ENCODE measurements at places on chromosomes 11 and 22.

DNA sequence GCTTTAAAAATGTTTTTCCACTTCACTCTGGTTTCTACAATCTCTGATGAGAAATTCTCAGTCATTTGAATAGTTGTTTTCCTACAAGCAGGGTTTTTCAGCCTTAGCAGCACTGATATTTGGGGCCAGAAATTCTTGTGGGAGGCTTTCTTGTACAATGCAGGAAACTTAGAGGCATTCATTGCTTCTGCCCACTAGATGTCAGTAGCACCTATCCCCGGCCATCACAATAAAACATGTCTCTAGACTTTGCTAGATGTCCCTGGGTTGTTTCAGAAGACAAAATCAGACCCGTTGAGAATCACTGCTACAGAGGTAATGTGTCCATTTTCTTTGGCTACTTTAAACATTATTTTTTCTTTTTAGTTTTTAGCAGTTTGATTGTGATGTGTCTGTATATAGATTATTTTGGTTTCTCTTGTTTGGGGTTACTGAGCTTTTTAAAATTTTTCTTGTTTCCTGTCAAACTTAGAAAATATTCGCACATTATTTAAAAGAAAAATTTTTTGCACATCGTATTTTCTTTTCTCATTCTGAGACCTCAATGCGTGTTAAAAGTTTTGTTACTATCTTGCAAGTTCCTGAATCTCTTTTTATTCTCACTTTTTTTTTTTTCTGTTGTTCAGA is 60.8 kb upstream of the CCDC179 start:
- DNase-seq, result no peak

- peak; percentile 77 for DNase-seq
Measured at GRCh38 chr22:20624161-20624616, 116.8 kb downstream of the MED15 start.

- no peak for DNase-seq
Measured at GRCh38 chr11:121953122-121953521, 162.9 kb downstream of the BLID start.

GRCh38 chr11:83124636-83125424 is 32.1 kb upstream of the PCF11 start:
- no peak for DNase-seq

DNA sequence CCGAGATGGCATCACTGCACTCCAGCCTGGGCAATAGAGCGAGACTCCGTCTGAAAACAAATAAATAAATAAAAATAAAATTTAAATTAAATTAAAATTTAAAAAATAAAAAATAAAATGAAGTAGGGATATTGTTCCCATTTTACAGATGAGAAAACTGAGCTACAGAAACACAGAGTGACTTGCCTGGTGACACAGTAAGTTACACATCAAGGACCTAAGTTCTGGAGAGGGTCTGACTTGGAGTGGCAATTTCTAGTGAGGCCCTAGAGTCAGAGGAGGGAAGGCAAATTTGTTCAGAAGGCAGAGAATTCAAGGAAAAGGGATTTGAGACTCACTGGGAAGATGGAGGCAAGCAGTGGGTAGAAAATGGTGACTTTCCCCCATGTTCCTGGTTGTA is 2.0 kb downstream of the SCGB1A1 start:
- no peak for DNase-seq

- DNase-seq, result no peak
Measured at GRCh38 chr11:130826572-130826971, 89.7 kb downstream of the SNX19 start.

- no peak for DNase-seq
Measured at GRCh38 chr11:70200212-70200844, 2.8 kb upstream of the FADD start.

DNA sequence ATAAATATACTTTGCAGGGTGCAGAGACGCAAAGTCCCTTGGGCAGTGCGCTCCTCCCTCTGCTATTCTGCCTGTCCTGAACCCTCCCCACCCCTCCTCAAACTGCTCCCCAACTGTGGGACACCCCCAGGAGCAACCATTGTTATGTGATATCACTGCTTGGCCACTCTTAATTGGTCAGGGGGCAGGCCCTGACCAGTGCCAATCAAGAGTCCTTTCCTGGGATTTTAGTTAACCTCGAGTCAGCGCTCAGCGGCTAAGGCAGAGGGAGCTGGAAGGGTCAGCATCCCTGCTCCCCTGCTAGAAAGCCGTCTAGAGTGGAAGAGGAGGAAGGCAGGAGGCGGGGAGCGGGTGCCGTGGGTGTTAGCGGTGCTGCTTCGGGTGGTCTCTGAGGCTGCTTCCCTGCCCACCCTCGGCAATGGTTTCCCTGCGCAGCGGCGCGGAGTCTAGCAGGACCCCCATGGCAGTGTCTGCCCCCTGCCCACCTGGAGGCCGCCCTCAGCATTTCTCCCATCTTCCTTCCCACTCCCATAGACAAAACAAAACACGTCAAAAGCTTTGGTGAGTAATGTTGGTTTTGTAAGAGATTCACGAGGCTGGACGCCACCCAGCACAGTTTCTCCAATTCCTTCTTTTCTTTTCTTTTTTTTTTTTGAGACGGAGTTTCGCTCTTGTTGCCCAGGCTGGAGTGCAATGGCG is 38.4 kb upstream of the A4GALT start:
- DNase-seq, result no peak

DNA sequence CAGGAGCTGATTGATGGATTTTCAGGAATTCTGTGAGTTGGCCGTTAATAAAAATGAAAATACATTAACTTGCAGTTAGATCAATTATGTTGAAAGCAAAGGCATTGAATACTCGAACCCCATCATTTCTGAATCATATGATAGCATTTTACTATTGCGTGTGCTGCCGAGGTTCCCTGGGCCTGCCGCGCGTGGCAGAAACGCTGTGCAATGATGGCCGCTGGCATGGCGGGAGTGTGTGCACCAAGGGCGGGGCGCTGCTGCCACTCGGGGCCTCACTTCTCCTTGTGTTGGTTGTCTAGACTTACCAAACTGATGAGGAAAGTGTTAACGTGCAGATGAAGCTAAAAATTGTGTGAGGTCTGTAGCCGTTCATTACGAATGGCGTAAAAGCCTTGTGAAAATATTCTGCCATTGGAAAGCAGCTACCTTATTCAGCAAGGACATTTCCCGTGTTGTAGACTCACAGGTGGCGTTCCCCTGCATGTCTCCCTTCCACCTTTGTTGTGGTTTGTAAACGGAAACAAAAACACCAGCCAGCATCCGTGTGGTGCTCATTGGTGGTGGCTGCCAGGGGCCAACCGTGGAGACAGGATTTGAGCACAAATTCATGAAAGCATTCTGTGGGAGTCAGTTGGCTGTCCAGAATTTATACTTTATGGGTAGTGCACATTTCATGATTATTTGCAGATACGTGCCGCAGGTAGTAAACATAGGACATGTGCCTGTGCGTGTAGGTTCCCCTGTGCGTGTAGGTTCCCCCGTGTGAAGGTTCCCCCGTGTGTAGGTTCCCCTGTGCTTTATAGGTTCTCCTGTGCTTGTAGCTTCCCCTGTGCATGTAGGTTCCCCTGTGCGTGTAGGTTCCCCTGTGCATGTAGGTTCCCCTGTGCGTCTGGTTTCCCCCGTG is 5.9 kb upstream of the GRAMD4 start:
- peak; percentile 65 for DNase-seq

DNA sequence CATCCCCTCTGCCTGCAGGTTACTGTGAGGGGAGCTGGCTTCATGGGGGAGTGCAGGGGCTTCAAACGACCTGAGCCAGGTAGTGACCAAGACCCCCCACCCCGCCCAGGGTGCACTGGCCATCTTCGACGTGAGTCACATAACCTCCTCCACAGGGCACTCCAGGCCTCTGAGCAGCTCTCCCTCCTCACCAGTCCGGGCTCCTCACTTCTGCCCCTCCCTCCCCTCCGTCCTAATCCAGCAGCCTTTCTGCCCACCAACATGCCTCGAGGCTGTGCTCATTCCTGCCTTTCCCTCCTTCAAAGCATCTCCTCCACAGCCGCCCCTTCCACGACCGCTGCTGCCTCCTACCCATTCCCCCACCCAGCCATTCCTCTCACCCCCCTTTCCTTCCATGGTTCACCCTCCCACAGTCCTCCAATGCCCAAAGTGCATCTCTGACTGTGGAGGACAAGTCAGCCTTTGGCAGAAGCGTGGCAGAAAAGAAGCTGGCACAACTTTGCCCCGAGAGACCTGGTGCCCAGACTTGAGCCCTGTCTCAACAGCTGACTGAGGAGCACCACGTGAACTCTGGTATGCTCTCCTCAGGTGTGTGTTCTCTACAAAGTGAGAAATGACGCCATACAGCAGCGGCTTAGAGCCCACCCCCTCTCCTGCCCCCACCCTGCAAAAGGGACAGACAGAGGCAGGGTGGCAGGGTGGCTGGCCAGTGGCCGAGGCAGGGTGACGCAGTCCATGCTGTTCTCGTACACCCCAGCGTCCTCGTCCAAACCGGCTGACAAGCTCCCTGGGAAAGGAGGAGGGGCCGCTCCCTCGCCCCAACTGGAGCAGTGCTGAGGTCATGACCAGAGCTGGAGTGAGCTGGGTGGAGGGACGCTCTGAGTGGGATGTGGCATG is 30.4 kb downstream of the OPCML start:
- DNase-seq, result no peak

- no peak for DNase-seq
Measured at GRCh38 chr11:116536416-116536815, 236.4 kb downstream of the BUD13 start.

GRCh38 chr22:50545522-50546325 is at the start of gene KLHDC7B:
TSS of gene KLHDC7B (plus strand) at chr22:50545899. CDS start at chr22:50546244, 345 bp downstream.
- no peak for DNase-seq
